Progenitor cell of endocrine pancreas (in vitro differentiated cells): ENCODE measurements at places on chromosomes 2 and 18.

DNA sequence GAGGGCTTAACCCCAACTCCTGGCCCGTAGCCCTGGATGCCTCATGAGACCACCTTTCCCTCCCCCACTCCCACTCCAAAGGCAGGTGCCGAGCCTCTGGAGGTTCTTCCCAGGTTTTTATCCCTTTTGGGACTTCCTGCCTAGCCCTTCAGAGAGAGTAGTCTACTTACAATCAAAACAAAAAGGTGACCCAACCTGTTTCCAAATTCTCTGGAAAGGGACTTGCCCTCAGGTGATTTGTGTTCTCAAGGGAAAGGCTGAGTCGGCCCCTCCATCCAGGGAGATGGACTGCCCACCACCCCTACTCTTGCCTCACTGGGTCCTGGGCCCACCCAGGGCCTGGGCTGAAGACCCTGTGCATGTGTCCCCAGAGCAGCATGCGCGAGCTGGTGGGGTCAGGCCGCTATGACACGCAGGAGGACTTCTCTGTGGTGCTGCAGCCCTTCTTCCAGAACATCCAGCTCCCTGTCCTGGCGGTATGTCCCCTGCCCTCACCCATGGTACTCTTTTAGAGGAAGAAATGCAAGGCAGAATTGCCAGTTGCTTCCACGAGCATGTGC is 108.5 kb downstream of the PLB1 start:
- no peak overlapping the region for H3K27ac ChIP-seq
- H3K4me1 ChIP-seq, result no peaks in the 10 kb centered on the region
- peaks cover 5% of the 10 kb centered on the region for H3K27me3 ChIP-seq
- no peak for DNase-seq
- no peaks in the 10 kb centered on the region for H3K36me3 ChIP-seq
- no peak overlapping the region for H3K4me3 ChIP-seq

- DNase-seq, result no peak
- peaks cover 2% of the 10 kb centered on the region for H3K36me3 ChIP-seq
- H3K4me1 ChIP-seq, result peaks cover 1% of the 10 kb centered on the region
- no peak overlapping the region for H3K4me3 ChIP-seq
- H3K27ac ChIP-seq, result no peak overlapping the region
Measured at GRCh38 chr2:44623622-44624351, 262.0 kb downstream of the CAMKMT start.

DNA sequence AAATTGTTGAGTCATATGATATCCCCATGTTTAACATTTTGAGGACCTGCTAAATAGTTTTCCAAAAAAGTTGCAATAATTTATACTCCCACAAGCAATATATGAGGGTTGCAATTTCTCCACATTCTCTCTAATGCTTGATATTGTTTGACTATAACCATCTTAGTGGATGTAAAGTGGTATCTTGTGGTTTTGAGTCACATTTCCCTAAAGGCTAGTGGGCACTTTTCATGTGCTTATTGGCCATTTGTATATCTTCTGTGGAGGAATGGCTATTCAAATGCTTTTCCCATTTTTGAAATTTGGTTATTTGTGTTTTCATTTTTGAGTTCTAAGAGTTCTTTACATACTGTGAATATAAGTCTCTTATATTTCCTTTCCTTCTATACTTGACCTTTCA is 82.7 kb downstream of the SCG2 start:
- H3K36me3 ChIP-seq, result no peaks in the 10 kb centered on the region
- H3K4me3 ChIP-seq, result no peak overlapping the region
- no peak overlapping the region for H3K27ac ChIP-seq
- no peaks in the 10 kb centered on the region for H3K27me3 ChIP-seq

DNA sequence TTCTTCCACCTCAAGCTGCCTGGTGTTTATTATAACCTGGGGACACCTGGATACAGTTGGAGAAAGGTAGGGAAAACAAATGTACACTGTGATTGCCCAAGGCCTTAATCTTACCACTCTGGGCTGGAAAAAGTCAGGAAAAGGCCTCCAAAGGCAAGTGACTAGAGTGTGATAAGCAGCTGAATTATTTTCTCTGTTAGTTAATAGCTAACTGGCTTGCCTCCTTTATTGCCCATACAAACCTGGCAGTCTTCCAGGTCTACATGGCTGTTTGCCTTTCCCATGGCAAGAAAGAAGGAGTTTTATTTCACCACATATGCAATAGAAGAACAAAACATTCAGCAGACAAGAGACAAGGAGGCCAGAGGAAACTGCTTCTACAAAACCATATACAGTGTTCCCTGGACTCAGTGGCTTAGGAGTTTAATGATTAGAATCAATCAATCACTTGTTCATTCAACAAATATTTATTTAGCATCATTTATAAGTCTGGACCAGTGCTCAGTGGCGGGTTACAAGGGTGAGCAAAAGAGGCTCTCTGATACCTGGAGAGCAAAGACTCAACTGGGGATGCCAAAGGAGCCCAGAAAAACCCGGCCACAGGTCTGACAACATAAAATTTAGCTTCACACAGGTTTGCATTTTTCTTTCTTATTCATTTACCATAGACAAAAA is 27.5 kb upstream of the SUCLG1 start:
- no peak for DNase-seq
- peak overlapping the region; percentile 43 for H3K4me3 ChIP-seq
- H3K27ac ChIP-seq, result peak overlapping the region; percentile 93
- no peaks in the 10 kb centered on the region for H3K36me3 ChIP-seq
- no peaks in the 10 kb centered on the region for H3K27me3 ChIP-seq
- H3K4me1 ChIP-seq, result peaks cover 35% of the 10 kb centered on the region

DNA sequence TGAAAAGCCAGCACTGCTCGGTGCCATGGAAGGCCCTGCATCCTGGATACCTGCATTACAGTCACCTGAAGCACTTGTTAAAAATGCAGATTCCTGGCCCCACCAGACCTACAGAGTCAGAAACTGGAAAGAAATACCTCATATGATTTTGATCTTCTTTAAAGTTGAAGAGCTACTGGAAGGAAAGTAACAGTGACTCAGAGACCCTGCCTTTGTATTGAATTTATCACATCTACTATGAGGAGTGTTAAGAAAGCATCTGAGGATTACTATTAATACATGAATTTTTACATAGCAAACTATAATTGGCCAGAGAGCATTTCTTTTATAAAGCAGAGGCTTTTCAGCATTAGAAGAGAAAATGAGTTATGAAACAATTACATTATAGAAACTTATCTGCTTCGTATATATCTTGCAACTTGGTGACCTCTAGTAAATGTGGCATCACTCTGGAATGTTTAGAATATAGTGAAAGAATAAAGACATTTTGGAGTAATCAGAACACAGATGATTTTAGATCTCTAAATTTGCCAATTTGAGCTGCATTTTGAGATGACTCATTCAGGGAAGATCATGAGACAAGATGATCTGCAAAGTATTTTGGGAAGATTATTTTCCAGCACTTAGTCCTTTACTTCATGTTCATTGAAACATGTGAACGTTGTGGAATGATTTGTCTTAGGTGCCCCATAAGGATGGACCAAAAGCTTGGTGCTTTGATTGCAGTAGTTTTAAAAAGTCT is 12.2 kb downstream of the PTPRM start:
- no peak for DNase-seq
- H3K27me3 ChIP-seq, result no peaks in the 10 kb centered on the region
- H3K4me3 ChIP-seq, result no peak overlapping the region
- peaks cover 1% of the 10 kb centered on the region for H3K36me3 ChIP-seq

DNA sequence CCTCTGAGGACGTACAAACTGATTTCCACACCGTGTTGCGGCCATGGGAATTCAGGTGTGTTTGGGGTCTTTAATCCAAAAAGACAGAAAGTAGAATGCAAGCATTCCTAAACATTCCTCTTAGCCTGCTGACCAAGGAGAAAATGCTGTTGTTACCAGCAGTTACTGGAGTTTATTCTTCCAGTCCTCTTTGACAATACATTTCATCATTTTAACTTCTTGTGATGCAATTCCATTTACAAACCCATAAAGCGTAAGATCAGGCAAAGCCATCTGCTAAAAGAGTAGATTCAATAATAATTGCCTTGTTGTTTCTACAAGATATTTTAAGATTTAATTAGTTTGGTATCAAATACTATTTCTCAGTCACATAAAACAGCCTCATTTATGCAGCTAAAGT is 32.7 kb downstream of the SPIRE1 start:
- no peaks in the 10 kb centered on the region for H3K27me3 ChIP-seq
- H3K36me3 ChIP-seq, result peaks cover 13% of the 10 kb centered on the region
- no peak overlapping the region for H3K27ac ChIP-seq
- peaks cover 6% of the 10 kb centered on the region for H3K4me1 ChIP-seq
- H3K4me3 ChIP-seq, result no peak overlapping the region

DNA sequence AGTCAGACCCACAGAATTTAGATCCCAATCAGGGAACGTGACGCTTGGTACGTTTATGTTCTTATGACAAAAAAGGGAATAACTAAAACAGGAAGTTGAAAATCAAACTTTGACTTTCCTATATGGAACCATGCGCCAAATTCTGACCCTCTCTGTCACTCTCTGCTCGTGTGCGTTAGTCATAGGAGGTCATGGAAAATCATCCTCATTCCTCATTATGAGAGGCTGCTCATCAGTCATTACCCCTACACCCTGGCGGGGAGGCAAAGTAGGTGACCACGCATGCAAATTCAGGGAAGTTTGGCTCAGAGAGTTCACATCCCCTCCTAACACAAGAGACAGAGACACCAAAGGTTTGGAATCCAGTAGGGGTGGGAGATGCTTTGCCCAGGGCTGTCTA is 15.5 kb downstream of the IL1F10 start:
- DNase-seq, result no peak
- H3K36me3 ChIP-seq, result no peaks in the 10 kb centered on the region
- H3K27ac ChIP-seq, result no peak overlapping the region
- H3K27me3 ChIP-seq, result peaks cover 18% of the 10 kb centered on the region
- no peak overlapping the region for H3K4me3 ChIP-seq

- no peak for DNase-seq
- no peaks in the 10 kb centered on the region for H3K27me3 ChIP-seq
- H3K27ac ChIP-seq, result no peak overlapping the region
- H3K4me1 ChIP-seq, result peaks cover 81% of the 10 kb centered on the region
- no peaks in the 10 kb centered on the region for H3K36me3 ChIP-seq
- H3K4me3 ChIP-seq, result no peak overlapping the region
Measured at GRCh38 chr2:60535685-60536312, 17.7 kb downstream of the BCL11A start.

DNA sequence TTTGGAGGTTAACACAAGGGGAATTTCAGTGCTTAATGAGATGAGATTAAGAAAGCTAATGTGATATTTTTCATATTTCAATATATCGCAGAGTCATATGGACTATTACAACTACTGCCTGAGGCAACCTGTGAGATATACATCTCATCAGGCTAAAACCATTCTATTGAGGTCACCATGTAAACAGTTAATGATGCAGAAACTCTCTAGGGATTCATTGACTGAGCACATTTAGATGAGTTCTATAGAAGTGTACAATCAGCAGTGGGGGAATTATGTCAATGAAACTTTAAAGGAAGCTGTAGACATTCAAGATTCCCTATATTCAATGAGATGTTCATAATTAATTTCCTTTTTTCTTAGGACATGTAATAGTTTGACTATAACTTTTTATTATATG is 687.4 kb upstream of the SYT4 start:
- no peaks in the 10 kb centered on the region for H3K4me1 ChIP-seq
- no peak for DNase-seq
- H3K36me3 ChIP-seq, result no peaks in the 10 kb centered on the region
- H3K27me3 ChIP-seq, result no peaks in the 10 kb centered on the region
- no peak overlapping the region for H3K4me3 ChIP-seq

DNA sequence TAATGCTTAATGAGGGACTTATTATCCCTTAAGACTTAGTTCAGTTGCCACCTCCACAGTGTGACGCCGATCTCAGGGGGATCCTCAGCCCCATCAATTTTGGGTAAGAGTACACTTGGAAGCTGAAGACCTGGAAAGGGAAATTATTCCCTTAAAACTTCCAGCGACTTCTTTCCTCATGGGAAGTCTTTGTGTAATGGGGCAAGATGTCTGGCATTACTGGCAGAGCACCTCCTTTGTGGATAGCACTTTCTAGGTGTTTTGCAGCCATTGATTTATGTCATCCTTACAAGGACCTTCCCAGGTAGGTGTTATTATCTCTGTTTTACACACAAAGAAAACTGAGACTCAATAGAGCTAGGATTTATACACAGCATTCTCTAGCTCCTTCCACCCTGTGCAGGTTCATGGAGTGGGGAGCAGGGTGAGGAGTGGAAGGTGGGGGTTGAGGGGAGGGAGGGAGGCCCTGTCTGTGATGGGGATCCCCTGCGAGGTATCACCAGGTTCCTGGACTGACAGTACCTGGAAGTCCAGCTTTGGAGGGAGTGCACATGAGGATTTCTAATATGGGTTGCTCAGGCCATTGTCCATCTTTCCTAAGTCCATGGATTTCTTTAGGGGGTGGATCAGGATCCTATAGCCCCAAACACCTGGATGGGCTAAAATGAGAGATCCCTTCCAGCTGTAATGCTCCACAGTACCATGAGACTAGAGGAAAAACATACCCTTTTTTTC is 79.4 kb downstream of the MYCN start:
- no peak for DNase-seq
- peaks cover 11% of the 10 kb centered on the region for H3K27me3 ChIP-seq
- no peaks in the 10 kb centered on the region for H3K36me3 ChIP-seq
- H3K27ac ChIP-seq, result no peak overlapping the region

DNA sequence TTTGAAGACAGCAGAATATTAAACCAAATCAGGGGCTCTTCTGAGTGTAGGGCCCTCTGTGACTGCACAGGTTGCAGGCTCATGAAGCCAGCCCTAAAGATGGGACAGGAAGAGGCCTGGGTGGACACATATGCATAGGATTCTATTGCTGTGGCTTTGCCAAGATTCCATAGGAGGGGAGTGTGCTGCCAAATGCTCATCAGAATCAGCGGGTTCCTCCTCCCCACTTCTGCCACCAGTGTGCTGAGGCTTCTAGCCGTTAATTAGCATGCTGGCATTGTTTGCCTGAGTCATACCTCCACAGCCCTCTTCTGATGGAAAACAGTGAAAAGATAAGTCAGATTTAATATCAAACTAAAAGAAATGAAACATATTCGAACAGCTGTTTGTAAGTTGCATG is 103.9 kb upstream of the TMEFF2 start:
- no peak overlapping the region for H3K27ac ChIP-seq
- H3K4me3 ChIP-seq, result no peak overlapping the region
- no peak for DNase-seq
- no peaks in the 10 kb centered on the region for H3K27me3 ChIP-seq
- no peaks in the 10 kb centered on the region for H3K4me1 ChIP-seq
- H3K36me3 ChIP-seq, result no peaks in the 10 kb centered on the region

- peaks cover 13% of the 10 kb centered on the region for H3K4me1 ChIP-seq
- H3K36me3 ChIP-seq, result no peaks in the 10 kb centered on the region
- DNase-seq, result no peak
- peaks cover 5% of the 10 kb centered on the region for H3K27me3 ChIP-seq
Measured at GRCh38 chr2:157245846-157246764, 11.4 kb upstream of the GALNT5 start.

DNA sequence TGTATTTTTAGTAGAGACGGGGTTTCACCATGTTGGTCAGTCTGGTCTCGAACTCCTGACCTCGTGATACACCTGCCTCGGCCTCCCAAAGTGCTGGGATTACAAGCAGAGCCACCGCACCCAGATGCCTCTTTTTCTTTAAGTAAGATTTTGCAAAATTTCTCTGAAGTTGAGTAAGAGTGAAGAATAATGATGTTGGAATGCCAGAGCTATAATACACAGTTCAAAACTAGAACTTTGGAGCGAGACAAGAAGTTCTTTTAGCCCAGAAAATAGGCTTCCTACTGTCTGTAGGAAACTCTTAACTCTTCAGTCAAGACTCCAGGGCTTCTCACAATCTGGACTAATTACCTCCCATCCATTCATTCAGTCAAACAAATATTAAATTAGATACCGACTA is 51.4 kb downstream of the MARCHF4 start:
- no peak overlapping the region for H3K27ac ChIP-seq
- no peak for DNase-seq
- H3K36me3 ChIP-seq, result no peaks in the 10 kb centered on the region
- H3K4me3 ChIP-seq, result no peak overlapping the region
- H3K27me3 ChIP-seq, result peaks cover 36% of the 10 kb centered on the region

- H3K36me3 ChIP-seq, result no peaks in the 10 kb centered on the region
- no peak for DNase-seq
- H3K4me1 ChIP-seq, result peaks cover 5% of the 10 kb centered on the region
Measured at GRCh38 chr2:50443868-50444630, 587.9 kb downstream of the NRXN1 start.
